ENCODE measurements at places on chromosomes 12 and 14.

GRCh38 chr12:1533205-1533601 is 61.2 kb downstream of the FBXL14 start:
- no peak for DNase-seq

- no peak for DNase-seq
These were observed 92.1 kb upstream of the KRR1 start for GRCh38 chr12:75603475-75603874.

DNA sequence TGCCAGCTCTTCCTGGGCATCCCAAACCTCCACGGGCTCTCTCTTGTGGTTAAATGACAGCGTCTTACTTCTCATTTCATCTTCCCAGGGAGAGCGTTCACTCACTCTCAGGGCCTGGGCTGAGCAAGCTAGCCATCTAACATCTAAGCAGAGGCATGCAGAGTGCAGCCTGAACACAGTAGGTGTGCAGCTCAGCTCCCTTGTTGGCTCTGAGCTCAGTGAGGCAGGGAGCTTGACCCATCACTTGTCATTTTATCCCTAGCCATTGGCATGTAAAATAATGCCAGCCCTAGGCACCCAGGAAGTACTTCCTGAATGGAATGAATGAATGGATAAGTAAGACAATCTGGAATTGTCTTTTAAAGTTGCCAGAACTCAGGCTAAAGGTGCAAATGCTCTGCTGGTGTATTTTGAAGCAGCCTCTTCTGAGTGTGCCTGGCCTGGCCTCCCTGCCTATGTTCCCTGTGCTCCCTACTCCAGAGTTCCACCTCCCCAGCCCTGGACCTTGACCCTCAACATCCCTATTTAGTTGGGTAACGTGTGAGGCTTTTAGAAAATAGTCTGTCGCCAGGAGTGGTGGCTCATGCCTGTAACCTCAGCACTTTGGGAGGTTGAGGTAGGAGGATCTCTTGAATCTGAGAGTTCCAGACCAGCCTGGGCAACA is 9.5 kb upstream of the MEG3 start:
- DNase-seq, result no peak

DNA sequence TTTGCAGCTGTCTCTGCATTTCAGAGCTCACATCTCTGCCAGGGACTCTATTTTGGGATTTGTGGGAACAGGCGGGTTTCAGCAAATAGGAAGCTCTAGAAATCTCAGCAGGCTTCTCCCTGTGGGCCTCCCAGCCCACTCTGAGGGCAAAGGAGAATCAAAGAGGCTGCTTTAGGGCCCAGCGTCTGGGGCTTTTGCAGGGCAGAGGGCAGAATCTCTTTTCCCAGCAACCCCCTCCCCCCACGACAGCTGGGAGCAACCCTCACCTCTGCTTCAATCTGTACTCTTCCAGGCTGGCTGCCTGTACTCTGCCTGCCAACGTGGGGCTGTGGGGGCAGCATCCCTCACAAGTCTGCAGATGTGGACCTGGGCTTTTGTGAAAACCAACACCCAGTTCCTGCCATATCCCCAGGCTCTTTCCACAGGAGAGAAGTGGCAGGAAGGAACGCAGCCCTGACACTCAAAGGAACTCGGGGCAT is 529.6 kb upstream of the TBX3 start:
- DNase-seq, result no peak

DNA sequence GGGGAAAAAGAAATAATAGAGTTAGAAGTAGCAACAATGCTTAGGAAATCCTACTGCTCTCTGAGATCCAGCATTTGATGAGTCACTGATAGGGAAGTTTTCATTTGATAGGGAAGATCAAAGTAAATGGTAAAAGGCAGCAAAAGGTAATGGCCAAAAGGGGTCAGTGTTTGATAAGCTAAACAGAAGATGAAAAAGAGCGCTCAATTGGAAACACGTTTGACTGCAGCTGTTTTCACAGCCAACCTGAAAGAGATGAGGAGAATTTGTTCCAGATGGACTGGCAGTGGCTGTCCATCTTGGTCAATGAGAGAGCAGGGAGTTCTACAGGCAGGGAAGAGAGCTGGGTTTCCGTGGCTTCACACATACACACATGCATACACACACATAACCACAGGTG is 264.2 kb downstream of the TMEM132C start:
- no peak for DNase-seq

GRCh38 chr12:45217846-45218245 is 2.0 kb downstream of the ANO6 start:
- DNase-seq, result no peak

GRCh38 chr12:115857160-115857920 is 420.2 kb downstream of the MED13L start:
- DNase-seq, result no peak

DNA sequence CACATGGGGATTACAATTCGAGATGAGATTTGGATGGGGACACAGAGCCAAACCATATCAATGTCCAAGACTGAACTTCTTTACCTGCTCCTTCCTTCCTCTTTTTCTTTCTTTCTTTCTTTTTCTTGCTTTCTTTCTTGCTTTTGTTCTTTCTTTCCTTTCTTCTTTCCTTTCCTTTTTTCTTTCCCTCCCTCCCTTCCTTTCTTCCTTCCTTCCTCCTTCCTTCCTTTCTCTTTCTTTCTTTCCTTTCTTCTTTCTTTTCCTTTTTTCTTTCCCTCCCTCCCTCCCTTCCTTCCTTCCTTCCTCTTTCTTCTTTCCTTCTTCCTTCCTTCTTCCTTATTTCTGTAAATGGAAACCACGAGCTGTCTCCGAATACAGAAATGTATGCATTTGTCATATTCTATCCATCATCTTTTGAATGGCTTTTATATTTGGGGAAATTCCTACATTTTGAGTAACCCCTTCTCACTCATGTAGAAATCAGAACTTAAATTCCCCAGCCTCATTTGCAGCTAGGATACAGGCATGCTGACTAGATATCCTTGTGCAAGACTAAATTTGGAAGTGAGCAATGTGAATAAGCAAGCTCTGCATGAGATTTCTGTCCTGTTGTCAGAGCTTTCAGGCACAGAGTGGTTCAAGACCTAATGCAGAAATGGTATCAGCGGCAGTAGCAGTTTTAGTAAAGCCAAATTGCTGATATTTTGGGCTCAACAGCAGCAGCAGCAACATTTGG is 11.5 kb downstream of the GPR33 start:
- DNase-seq, result no peak

DNA sequence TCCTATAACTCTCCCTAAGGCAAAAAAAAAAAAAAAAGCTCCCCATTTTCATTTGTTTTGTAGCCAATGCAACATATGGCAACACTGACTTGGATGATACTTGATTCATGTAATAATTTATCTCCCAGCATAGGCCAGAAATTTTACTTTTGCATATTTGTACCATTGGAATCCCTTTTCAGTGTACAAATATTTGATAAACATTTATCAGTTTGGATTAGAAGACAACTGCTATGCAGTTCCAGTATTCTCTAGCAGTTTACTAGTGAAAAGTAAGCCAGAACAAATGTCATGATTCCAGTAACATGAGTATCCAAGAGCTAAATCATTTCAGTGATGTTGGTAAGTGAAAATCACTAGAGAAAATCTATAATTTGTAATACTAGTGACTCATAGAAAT is 392.3 kb downstream of the CCER1 start:
- no peak for DNase-seq

- no peak for DNase-seq
These were observed 39.0 kb downstream of the SLCO1B1 start for GRCh38 chr12:21169878-21170472.

DNA sequence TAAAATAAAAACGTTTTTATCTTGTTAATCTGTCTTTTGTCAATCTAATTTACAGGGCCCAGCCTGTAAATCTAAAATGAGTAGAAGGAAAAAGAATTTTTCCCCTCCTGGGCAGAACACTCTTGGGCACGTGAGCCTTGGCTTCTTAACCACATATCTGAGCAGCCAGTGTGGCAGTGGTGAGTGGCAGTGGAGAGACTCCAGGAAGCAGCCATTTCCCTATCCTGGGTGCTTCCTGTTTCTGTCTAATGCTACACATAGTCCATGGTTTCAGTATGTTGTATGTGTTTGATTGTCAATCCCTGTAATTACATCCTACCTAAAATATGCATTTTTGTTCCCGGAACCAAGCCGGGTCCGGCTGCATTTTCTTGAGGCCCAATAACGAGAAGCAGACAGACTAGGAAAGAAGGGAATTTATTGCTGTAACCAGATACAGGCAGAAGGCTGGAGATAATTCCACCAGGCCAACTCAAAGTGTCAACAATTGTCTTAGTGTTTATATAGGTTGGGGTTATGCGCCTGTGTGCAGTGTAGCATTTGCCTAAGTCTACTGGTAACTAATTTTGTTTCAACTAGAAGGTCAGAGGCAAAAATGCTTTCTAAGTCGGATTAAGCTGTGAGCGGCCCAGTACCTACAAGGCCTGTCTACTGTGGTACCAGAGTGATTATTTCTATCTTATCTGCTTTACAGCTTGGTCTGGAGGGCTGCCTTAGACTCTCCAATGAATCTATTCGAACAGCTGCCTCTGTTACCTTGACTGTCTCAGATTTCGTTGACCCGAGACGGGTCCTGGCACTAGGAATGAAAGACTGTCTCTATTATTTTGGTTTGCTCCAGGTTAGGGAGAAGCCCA is 82.4 kb upstream of the RESF1 start:
- DNase-seq, result no peak

DNA sequence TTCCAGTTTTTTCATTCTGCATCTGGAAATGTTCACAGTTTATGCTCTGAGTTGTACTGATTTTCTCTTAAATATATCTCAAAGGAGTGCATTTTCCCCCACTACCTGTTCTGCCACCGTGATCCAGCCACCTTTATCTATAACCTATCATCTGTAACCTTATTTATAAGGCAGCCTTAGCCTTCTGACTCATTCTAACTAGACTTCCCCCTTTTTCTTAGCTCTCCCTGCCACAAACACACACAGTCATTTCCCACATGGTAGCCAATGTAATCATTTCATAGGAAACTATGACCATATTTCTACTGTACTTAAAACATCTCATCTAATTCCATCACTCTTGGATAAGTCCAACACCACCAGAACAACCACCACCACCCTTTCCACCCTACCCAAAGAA is 10.8 kb upstream of the GYS2 start:
- DNase-seq, result no peak

- no peak for DNase-seq
These were observed 12.5 kb downstream of the PCNX1 start for GRCh38 chr14:70919774-70920173.

GRCh38 chr12:131673888-131674257 is 37.0 kb upstream of the SFSWAP start:
- no peak for DNase-seq

- DNase-seq, result no peak
These were observed 152.3 kb upstream of the EGLN3 start for GRCh38 chr14:34103176-34103575.
